Stimulated activated CD8-positive, alpha-beta memory T cell treated with anti-CD3 and anti-CD28 coated beads, Interleukin-15, amount 100 ng/mL, for 24 hours (primary cell): ENCODE measurements at places on chromosomes 4 and X.

DNA sequence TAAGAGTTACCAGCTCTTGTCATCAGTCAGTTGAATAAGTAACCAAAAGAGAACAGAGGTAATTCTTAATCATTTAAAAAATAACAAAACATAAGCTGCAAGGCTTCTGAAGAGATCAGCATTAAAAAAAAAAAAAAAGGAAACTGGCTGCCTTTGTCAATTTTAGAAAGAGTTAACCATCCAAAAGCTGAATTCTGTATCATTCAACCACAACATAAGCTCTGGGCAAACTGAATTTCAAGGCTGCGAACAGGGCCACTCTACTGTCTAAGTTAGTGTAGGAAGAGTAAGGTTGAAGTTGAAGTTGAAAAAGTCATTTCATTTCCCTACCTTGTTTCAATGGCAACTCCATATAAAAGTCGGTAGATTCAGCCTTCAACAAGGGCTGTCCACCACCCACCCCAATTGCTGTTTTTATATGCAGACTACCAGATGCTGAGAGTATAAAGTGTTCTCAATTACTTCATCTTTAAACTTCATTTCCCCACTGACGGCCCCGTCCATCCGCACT, 1.1 kb upstream of the LIN54 start:
- no peak for DNase-seq

DNA sequence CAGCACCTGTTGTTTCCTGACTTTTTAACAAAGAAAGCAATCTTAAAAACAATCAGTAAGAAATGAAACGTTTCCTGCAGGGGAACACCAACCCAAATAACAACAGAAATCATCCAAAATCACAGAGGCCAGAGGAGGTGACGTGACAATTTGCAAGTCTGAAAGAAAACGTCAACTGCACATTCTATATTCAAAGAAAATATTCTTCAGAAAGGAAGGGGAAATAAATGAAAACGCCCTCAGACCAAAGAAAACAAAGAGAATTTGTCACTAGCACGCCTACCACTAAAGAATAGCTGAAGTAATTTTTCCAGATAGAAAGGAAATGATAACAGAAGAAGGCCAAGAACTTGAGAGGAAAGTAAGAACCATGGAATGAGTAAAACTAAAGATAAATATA, 74.4 kb downstream of the CASP3 start:
- DNase-seq: no peak

DNA sequence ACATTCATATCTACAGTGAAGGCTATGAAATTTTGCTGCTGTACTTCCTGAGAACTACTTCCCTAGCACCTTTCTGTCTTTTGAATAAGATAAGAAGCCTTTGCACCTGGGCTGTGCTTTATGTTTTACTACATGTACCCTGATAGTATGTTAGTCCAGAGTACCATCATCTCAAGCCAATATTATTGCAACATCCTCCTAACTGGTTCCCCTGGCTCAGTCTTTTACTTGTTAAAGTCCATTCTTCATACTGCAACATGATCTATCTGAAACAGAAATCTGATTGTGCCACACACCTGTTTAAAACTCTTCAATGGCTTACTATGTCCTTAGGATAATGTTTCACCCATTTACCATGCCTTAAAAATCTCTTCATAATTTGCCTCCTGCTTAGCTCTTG, 102.3 kb downstream of the AGTR2 start:
- no peak for DNase-seq

GRCh38 chr4:148376151-148376550, 66.1 kb downstream of the NR3C2 start:
- DNase-seq: no peak

GRCh38 chrX:23369027-23369426, 34.4 kb downstream of the PTCHD1 start:
- no peak for DNase-seq

GRCh38 chr4:98745366-98745765, 87.0 kb upstream of the TSPAN5 start:
- DNase-seq: no peak

GRCh38 chr4:176413171-176413570, 93.4 kb downstream of the SPCS3 start:
- no peak for DNase-seq

- DNase-seq: peak; percentile 3
Measured at GRCh38 chr4:147590249-147590920, 26.8 kb upstream of the TMEM184C start.

- no peak for DNase-seq
Measured at GRCh38 chrX:123308658-123309057, 124.6 kb downstream of the GRIA3 start.

DNA sequence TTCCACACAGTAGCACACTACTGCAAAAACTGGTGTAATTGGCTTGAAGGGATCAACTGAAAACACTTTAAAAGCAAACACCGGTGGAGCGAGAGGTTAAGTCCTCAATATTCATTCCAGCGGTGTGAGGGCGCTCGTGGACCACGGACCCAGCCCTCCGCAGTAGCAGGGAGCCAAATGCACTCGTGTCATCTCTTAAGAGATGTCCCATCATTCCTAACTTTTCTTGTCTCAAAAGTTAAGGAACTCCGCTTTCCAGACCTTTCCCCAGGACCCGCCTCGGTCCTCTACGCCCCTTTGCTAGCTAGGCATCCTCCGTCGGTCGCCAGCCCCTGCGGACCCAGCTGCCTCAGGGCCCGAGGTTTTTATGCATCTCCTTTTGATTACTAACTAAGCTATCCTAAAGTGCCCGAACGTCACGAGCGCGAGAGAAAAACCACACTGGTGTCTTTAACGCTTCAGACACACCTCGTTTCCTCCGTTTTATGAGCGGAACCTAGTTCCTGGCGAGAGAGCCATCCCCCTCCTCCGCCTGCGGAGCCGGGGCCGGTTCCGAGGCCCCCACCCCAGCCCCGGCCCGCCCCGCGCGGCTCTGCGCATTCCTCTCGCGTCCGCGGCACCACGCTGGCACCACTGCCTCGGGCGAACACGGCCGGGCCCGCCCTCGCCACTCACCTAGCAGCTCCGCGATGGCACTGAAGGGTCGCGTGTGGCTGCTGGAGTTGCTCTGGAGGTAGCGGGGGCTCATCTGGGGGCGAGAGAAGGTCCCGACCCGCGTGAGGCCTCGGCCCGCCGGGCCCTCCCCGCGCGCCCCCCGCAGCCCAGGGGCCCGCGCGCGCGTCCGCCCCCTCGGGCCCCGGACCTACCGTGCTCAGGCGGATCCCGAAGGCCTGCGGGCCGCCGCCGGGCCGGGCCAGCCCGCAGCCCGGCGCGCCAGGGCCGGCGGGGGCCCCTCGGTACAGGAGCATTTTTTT, 723 bp downstream of the MORC4 start:
- DNase-seq: peak; percentile 1

GRCh38 chr4:166518776-166519175, 645.7 kb downstream of the TLL1 start:
- no peak for DNase-seq

GRCh38 chr4:82842593-82842992, 44.0 kb upstream of the SCD5 start:
- DNase-seq: no peak

DNA sequence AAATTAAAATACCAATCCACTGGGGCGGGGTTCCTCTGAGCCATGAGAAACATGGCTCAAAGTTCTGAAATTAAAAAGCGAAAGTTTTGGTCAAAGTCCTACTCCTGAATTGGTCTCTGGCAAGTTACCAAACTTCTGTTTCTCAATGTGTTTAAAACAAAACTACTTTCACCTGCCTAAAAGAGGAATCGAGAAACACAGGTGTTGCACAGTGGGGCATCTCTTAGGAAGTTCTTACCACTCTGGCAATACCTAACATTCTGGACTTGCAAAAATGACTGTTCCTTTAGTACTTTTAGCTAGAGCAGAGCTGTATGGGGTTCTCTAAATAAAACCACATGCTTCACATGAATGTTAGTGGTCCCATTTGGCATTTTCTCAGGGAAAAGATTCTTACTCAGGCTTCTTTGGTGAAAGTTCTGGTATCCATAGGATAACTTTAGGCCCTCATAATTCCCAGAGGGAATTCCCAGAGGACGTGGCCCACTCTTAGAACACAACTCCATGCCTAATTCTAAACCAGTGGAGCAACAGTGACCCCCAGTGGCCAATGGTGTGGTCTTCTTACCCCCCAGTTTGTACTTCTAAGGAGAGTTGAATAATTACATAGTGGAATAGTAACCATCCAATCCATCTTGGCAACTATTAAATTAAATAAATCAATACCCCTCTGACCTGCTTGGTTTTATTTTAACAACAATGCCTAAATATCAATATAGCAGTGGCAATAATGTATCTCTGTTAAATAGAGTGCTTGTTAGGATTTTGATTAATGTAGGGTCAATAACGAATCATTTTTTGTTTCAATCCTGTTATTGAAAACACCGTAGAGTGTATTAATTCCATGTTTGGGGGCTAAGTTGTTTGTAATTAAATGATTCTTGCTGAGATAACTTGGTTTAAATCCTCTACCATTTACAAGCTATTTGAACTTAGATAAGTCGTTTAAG, 21.9 kb downstream of the BMP3 start:
- no peak for DNase-seq
